ENCODE measurements at places on chromosomes 2 and 18.

DNA sequence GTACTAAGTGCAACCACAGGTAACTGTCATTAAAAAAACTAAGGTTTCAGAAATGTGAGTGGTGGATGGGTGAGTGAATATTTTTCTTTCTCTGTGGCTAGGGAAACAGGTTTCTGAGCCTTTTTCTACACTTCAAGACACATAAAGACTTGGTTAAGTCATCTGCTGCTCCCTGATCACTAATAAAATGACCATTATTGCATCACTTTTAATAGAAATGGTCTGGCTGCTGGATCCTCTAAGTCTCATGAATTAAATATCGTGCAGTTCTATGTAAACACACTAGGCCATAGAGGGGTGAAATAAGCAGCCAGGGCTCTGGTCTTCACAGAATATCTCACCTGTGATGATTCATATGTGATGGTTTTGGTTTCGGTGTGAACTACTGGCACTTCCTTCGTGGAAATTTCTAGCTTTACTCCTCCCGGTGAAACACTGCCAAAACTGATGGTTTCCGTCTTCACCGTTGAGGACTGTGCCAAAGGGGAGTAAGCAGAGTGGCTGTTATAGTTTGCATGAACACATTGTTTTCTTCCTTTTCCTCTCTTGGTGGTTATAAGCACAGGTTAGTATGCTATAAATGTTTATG is 100.4 kb upstream of the ZBTB14 start:
- DNase-seq: no peak

DNA sequence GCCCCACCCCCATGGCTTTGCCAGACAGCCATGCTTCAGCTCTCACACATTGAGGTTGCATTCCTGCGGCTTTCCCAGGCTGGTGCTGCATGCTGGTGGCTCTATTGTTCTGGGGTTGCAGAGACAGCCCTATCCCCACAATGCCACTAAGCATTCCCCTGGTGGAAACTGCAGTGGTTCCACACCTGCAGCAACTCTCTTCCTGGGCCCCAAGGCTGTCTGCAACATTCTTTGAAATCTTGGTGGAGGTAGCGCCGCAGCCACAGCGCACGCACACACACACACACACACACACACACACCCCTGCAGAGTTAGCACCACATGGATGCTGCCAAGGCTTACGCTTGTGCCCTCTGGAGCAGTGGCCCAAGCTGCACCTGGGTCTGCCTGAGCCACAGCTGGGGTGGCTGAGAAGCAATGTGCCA is 21.4 kb downstream of the SFXN5 start:
- no peak for DNase-seq

DNA sequence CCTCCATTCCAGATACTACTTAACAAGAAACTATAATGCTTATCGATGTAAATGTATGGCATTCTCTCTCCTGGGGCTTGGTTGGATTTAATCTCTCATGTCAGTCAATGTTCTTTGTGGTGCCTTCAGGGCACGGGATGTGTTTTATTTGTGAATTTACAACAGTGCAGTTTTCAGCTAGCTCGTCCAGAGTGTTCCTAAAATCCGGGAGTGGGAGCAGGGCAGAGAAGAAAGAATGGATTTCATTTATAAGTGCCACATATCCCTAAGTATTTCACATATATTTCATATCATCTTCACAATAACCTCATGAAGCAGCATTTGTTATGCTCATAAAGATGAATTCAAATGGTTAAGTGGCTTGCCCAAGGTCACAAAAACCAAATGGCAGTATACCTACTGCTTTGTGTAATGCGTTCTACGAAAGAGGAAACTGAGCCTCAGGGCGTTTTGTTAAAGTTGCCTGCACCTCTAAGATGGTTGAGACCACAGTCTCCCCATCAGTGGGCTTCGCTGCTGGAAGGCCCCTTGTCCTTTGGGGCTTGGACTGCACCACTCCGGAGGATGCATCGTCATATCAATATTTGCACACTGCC is 134.7 kb upstream of the MGAT5 start:
- no peak for DNase-seq

- no peak for DNase-seq
These were observed 296.4 kb upstream of the DLGAP1 start for GRCh38 chr18:4751523-4751922.

DNA sequence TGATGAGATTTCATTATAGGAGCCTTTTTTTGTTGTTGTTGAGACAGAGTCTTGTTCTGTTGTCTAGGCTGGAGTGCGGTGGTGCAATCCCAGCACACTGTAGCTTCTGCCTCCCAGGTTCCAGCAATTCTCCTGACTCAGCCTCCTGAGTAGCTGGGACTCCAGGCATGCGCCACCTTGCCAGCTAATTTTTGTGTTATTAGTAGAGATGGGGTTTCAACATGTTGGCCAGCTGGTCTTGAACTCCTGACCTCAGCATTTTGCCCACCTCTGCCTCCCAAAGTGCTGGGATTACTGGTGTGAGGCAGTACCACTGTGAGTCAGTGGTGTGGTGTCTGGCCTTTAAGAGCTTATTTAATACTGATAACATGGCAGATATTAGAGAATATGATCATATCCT is 60.1 kb downstream of the MOB4 start:
- no peak for DNase-seq

DNA sequence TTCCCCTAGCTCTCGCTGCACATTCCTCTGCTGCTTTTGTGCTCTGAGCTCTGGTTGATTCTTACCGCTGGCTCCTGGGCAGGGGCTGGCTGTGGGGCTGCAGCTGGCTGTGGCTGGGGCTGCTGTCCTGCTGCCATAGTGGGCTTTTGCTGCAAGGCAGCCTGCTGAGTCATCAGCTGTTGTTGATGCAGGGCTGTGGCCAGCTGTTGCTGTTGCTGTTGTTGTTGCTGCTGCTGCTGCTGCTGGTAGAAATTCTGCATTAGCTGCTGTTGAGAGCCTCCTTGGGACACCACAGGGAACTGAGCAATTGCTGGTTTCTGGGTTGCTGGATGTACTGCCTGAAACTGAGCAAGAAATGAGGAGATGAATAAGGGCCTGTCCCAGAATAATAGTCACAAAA is 77.2 kb upstream of the NFU1 start:
- no peak for DNase-seq

- DNase-seq: no peak
These were observed 45.4 kb downstream of the C18orf63 start for GRCh38 chr18:74360852-74361655.

DNA sequence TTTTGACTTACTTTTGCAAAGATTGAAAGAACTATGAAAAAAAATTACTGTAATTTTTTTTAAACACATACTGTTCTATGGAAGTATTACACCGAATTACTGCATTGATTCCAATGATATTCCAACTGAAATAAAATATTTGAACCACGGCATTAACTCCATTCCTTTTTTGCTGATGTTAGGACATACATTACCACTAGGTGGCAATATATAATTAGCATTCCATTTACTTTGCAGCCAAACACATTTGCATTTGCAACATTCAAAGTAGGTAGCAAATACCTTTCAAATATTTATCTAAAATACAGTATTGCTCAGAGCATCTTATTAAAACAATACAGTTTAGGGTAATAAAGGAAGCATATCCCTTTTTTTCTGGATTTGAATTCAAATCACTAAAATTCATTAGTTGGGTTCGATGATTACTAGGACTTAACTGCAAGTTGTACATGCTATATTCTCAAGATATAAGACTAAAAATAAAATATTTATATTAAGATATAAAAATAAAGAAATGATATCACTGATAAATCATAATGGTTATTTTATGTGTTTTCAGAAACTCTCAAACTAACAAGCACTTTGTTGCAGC is 31.3 kb downstream of the LANCL1 start:
- DNase-seq: peak; percentile 6

DNA sequence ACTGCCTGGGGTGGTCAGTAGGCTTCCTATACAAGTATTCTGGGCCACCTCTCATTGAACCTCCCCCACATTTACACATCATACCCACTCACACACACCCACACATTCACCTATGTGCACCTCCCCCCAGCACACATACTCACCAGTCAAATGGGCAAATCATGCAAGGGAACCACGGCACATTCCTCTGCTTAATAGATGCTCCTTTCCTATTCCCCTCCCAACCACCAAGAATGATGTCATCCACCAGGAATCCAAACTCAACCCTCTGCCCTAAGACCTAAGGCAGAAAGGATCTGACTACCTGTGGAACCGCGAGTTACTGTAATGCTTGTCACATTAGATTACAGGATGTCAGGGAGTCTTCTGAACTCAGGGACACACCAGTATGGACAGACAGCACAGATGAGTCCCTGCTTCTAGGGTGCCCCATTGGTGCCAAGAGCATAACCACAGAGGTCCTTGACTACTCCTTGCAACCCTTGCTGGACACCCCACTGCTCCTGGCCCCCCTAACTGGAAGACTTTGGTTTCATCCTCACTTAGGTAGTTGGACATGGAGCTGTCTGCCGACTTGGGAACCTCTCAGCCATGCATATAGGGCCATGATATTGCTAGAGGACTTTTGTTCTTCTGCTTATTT is 21.5 kb upstream of the CAB39 start:
- no peak for DNase-seq

DNA sequence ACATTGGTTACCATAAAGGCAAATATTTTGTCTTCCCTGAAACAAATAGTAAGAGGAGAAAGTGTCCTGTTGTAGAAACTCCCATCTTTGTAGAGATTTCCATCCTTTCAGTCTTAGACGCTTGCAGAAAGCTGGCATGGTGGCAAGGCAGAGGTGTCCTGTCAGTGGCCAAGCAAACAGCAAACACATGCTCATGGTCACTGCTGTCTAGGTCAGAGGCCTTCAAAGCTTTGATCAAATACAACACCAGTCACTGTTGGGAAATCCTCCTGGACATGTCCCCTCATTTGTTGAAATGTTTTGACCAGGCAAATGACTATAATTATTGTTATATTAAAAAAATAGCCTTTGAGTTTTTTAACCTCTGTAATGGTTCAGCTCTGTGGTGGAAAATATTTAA is 55.1 kb downstream of the LTBP1 start:
- DNase-seq: no peak

DNA sequence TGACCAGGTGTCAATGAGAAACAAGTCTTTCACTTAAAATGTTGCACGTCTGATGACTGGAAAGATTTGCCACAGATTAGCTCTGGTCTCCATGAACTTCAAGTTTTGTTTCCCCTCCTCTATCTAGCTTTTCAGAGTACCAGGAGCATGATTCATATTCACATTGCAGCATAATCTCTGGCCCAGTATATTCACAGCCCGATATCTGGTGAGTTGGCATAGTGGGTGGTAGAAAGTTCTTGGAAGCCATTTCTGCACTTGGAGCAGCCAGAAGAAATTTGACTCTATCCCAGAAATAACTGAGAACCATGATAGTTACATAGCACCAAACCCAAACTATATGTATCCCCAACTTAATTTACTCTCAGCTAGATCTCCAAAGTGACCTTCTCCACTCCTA is 503.9 kb downstream of the PID1 start:
- DNase-seq: no peak

- DNase-seq: no peak
These were observed 359 bp downstream of the TGFBRAP1 start for GRCh38 chr2:105329197-105329554.

DNA sequence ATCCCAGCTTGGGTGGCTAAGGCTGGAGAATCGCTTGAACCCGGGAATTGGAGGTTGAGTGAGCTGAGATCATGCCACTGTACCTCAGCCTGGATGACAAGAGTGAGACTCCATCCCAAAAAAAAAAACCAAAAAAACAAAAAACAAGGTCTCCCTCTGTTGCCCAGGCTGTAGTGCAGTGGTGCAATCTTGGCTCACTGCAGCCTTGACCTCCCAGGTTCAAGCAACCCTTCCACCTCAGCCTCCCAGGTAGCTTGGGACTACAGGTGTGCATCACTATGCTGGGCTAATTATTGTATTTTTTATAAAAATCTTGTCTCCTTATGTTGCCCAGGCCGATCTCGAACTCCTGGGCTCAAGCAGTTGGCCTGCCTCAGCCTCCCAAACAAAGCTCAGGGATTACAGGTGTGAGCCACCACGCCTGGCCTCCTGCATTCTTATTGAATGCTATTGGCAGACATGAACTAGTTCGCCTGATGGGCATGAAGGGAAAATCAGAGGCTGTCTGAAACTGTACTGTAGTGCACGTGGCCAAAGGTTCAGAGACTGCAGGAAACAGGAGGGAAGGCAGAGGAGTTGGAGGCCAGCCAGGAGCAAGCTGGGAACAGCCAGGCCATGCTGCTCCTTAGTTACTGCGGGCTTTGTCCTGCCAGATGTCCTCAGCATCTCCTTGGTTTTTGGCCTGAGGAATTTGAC is 16.0 kb upstream of the ASXL2 start:
- DNase-seq: no peak

- no peak for DNase-seq
These were observed 32.3 kb downstream of the UBXN4 start for GRCh38 chr2:135773917-135774316.

GRCh38 chr2:202375033-202375608 is 1.0 kb upstream of the BMPR2 start:
- peak; percentile 60 for DNase-seq

DNA sequence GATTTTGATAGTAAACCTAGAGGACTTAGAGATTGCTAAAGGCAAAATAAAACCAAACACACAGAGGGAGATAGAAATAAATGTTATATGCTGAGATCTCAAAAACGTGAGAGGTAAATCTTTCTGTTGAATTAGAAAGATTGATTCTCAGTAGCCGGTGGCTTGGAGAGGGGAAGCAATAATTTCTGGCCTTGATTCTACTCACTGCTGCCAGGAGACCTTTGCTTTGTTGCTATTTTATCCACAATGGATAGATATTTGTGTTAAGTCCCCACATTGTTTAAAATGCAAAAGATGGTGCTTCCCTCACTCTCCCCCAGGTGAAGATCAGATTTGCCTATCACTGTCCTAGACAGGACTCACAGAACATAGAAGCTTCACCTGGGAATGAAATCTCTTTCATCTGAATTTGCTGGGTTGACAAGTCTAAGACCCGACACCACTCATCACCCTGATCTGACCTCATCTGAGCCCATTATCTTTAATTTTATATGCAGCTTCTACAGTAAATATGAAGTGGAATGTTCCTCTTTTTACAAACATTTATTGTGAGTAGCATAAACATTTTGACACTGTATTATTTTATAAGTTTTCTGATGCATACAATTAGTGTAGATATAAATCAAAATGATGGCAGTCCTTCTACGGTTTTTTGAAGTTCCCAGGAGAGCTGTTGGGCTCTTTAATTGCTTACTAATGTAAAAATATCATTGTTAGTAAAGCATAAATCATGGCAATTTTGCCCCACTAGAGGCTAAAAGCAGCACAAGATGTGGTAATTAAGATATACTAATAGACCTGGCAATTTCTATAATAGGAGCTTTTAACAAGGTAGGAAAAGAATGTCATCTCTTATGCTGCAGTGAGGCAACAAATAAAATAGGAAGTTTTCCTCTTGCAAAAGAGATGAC is 149.7 kb downstream of the DCC start:
- DNase-seq: peak; percentile 35
